Neural progenitor cell (in vitro differentiated cells): ENCODE measurements at places on chromosomes 3 and 15. TPM values are rescaled to one million over a fixed set of nuclear protein-coding genes. Genes with fewer than 3 reads are reported as not detected.

DNA sequence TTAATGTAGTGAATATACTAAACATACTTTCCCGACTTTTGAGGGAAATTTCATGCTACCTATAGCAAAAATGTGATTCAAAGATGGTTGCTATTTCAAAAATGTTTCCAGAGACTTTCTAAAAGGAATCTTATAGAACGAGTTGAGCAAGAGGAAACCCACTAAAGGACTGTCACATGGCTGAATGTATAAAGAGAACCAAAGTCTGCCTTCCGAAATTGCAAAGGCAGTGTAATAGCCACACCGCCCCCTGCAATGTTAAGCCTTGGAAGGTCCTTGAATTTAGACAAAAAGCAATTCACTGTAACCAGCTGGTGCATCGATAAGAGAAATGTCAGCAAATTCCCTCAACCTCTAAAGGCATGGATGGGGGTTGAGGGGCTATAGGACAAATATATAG, 142.8 kb downstream of the CHL1 start:
- no peak overlapping the region for H3K4me3 ChIP-seq
- peak; percentile 64 for DNase-seq
- H3K36me3 ChIP-seq, result no peaks in the 10 kb centered on the region
- H3K27me3 ChIP-seq, result no peaks in the 10 kb centered on the region
- H3K27ac ChIP-seq, result no peak overlapping the region

DNAJC17 gene
- total RNA-seq, result 23.3 and 49.3 TPM in 2 replicates

DNA sequence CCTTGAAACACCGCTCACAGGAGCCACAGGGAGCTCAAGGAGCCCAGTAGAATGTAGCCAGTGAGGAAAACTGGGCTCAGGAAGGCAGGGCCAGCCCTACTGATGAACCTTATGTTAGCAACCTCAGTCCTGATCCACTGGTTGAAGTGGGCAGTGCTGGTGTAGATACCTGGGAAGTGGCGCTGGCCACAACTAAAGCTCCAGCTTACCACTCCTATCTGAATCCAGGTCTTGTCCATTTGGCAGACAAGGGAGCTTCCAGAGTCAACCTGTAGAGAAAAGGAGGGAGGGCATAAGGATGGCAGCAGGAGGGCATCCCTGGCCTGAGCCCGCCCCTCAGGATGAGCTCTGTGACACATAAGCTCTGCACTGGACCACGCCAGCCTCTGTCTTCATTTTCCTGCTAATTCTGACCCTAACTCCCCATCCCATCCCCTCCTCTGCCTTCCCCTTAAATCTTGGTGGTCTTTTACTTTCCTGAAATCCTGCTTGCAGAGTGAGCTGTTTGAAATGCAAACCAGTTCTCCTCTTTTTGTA, 2.1 kb upstream of the PRSS50 start:
- no peaks in the 10 kb centered on the region for H3K4me1 ChIP-seq
- no peaks in the 10 kb centered on the region for H3K36me3 ChIP-seq
- H3K27me3 ChIP-seq, result no peaks in the 10 kb centered on the region
- no peak overlapping the region for H3K4me3 ChIP-seq

TLR9 gene
- not detected in 2 replicates for total RNA-seq

GRCh38 chr3:143901105-143901504, 52.8 kb upstream of the SLC9A9 start:
- H3K4me3 ChIP-seq, result no peak overlapping the region
- no peaks in the 10 kb centered on the region for H3K27me3 ChIP-seq
- no peaks in the 10 kb centered on the region for H3K36me3 ChIP-seq
- no peak overlapping the region for H3K27ac ChIP-seq
- DNase-seq, result no peak

DNA sequence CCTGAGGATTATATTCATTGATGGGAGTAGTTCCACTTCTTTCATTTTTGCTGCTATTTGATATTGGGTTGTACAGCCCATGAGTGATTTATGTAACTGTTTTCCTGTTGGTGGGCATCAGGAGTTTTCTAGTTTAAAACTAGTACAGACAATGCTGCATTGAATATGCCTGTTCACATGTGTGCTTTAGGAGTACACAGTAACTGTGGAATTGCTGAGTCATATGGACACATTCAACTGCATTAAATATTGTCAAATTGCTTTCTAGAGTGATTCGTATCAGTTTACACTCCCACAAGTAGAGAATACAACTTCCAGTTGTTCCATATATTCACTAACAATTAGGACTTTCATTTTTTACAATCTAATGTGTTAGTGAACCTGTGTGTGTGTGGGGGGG, 59.8 kb upstream of the THSD4 start:
- no peak for DNase-seq
- no peak overlapping the region for H3K4me3 ChIP-seq
- H3K27ac ChIP-seq, result no peak overlapping the region
- H3K36me3 ChIP-seq, result no peaks in the 10 kb centered on the region

DNA sequence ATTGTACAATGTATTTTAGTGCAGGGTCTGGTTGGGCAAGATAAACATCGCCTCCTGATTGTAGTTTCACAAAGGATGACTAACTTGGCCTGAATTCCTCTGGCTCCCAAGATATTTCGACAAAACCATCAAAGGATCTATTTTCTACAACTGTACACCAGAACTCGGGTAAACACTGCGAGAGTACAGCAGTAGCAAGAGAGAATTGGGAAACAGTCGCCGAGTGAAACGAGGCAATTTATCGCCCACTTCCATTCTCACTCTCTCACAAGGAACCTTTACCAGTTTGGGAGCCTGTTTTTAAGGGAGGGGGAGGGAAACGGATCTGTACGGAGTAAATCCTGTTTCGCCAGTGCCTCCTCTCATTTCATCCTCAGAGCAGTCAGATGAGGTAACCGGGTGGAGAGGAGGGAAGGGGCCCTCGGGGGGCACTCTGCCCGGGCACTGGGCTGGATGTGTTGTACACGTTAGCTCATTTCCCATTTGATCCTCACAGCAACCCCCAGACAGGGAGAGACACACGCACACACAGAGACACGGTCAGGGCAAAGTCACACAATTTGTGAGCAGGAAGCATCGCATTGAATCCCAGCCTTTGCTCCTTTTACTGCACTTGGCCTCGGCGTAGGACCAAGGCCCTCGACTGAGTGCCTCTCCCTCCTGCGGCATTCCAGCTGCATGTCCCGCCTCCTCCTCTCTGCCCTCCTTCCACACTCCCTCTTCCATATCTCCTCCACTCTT, 120.1 kb downstream of the LIPC start:
- DNase-seq, result no peak
- no peak overlapping the region for H3K4me3 ChIP-seq

DNA sequence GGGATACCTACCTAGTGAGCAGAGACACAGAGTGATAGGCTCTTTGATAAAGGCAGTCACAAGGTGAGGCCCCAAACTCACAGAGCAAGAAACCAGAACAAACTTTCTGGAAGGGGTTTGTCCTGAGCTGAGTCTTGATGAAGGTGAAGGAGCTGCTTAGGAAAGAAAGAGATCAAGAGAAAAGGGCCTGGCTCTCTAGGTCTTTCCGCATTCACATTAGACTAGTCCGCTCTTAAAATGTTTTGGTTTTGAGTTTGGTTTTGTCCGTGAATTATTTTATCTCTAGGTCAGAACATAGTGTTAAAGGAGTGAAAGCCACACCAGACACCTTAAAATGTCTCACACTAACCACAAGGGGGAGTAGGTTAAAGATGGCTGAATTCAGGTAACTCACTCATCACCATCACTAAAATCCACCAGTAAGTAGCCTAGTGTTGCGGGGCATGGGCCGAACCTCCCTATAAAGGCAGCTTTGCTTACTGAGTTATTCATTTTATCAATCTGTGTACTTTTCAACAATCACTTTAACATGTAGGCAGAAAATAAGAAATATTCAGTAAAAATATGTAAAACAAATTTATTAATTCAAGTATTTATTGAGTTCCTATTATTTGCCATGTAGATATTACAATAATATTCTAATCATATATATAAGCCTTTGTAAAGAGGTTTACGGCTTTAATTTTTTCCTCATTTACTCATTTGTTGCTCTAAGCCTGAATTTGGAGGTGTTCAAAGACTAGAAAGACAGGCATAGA, 121.5 kb upstream of the TSC22D2 start:
- H3K27me3 ChIP-seq, result no peaks in the 10 kb centered on the region
- no peak overlapping the region for H3K4me3 ChIP-seq
- DNase-seq, result peak; percentile 64
- H3K36me3 ChIP-seq, result no peaks in the 10 kb centered on the region
- H3K4me1 ChIP-seq, result no peaks in the 10 kb centered on the region

GRCh38 chr15:51200792-51201191, 106.1 kb upstream of the TNFAIP8L3 start:
- no peak overlapping the region for H3K27ac ChIP-seq
- no peak for DNase-seq
- no peaks in the 10 kb centered on the region for H3K4me1 ChIP-seq
- H3K27me3 ChIP-seq, result no peaks in the 10 kb centered on the region
- H3K4me3 ChIP-seq, result no peak overlapping the region

PLOD2 gene
- 8.3 and 29.2 TPM in 2 replicates for total RNA-seq

- no peak overlapping the region for H3K4me3 ChIP-seq
- peak; percentile 56 for DNase-seq
- no peak overlapping the region for H3K27ac ChIP-seq
- peaks cover 25% of the 10 kb centered on the region for H3K27me3 ChIP-seq
Measured at GRCh38 chr15:34799149-34800101, 4.1 kb upstream of the ACTC1 start.
